ENCODE measurements at places on chromosomes 11 and 22.

DNA sequence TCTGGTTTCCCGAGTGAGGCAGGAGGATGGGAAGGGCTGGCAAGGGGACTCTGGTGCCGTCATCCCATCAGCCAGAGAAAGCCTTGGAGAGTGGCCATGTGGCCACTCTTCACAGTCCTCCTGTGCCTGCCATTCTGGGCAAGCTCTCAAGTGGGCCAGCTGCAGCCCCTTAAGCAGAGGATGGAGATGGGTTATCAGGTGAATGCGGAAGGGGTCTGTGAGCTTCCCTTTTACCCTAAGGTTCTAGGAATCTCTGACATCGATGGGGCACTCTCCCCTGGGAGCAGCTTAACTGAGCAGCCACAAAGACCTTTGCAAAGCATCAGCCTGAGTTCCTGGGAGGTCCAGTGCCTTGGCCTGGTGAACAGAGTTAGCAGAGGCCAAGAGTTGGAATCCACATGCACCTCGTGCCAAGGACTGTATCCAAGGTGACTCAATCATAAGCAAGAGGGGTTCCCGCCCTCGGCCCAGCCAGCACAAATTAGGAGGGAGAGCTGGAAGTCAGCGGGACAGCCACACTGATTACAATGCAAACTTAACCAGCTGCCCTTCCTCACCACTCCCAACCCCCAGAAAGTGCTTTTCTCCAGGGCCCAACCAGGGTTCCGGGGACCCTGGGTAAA is 193.6 kb downstream of the BUD13 start:
- DNase-seq = no peak

DNA sequence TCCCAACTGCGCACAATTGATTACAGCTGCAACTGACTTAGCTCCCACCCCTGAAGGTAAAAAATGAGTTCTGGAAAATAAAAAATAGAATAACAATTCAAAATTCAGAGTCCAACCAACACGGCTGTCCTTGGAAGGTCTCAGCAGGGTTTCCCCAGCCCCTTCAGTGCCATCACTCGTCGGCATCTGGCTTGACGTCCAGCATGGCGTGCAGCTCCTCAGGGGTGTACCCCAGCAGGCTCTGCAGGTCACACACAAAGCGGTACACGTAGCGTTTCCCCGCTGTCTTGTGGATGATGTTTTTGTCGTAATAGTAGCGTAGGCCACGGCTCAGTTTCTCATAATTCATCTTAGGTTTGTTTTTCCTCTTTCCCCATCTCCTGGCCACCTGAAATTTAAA is 125.2 kb downstream of the ETS1 start:
- DNase-seq = no peak

DNA sequence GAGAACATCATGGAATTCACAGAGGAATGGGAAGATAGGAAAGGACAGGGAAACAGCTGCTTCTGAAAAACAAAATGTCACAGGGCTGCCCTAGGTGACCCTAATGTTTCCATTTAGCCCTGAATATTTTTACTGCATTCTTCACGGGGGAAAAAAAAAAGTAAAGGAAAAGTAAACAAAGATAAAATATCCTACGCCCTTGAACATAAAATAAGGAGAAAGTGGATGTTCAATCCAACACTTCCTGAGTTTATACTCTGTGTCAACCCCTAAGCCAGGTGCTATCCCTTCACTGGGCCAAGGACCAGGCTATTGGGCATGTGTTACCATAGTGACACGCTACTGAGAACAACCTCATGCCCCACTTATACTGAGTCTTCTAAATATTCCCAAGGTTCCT is 84.7 kb downstream of the FAM76B start:
- no peak for DNase-seq

DNA sequence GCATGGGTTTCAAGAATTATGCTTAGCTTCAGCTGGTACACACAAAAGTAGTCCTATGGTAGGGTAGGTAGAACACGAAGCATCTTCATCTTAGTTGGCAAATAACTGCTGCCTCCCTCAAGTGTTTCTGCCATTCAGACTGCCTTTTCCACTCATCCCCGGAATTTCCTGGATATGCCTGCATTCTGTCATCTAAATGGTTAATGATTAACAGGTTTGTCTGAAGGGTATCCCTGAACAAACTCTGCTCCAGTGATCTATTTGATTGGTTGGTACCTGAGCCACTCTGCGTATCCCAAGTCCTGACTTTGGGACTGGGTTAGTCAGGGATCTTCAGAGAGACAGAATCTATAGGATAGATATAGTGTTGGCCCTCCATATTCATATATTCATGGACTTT is 272.3 kb upstream of the RAG2 start:
- no peak for DNase-seq

- DNase-seq = no peak
Measured at GRCh38 chr11:85718991-85719807, 33.2 kb upstream of the CCDC89 start.

- DNase-seq = no peak
Measured at GRCh38 chr22:49659924-49660315, 167.8 kb downstream of the BRD1 start.

DNA sequence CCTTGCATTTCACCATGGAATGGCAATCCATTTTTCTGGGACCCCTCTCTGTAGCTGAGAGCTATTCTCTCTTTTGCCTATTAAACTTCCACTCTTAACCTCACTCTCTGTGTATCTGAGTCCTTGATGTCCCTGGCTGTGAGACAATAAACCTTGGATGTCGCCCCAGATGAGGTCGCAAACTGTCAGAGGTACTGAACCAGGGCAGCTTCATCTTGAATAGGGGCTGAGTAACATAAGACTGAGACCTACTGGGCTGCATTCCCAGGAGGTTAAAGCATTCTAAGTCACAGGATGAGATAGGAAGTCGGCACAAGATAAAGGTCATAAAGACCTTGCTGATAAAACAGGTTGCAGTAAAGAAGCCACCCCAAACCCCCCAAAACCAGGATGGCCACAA is 68.0 kb downstream of the RSF1 start:
- no peak for DNase-seq

GRCh38 chr22:36277482-36278291 is 24.8 kb downstream of the APOL1 start:
- peak; percentile 30 for DNase-seq

GRCh38 chr11:39690856-39691255 is 1768.6 kb downstream of the LRRC4C start:
- no peak for DNase-seq

GRCh38 chr11:12783765-12784164 is 109.5 kb downstream of the TEAD1 start:
- no peak for DNase-seq

DNA sequence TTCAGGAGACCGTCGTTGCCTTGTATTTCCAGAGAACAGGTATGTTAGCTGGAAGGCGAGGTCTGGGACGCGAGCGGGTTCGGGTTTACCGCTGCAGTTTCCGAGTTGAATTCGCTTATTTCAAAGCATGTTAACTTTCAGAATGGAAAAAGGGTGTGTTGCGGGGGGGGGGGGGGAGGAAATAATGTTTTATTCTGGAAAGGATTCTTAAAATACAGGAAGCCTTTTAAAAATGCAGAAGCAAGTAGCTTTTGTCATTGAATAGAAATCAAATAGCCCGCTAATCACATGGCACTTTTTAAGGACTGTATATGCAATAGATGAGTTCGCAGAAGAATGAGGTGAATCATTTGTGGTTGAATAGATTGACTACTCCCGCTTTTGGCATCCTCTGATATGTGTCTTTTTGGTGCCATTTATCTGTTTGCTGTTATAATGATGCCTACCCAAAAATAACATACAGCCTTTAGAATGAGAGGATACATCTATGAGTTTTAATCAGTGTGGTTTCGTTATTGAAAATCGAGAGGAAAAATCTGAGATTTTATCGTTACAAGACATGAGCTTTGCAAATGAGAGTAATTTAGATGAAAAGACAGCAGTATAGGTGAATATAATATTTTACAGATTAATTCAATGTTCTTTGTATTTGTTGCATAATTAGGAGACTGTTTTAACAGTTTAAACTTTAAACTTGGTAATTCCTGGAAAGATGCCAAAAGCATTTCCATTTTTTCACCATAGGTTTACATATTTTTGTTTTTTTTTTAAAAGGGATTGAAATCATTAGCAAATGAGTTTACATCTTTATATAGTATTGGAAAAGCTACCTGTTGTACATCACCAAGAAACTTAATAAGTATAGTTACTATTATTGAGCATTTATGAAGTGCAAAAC is 1.7 kb downstream of the PDE3B start:
- DNase-seq = no peak

- DNase-seq = no peak
Measured at GRCh38 chr22:33470456-33470855, 412.3 kb upstream of the SYN3 start.

DNA sequence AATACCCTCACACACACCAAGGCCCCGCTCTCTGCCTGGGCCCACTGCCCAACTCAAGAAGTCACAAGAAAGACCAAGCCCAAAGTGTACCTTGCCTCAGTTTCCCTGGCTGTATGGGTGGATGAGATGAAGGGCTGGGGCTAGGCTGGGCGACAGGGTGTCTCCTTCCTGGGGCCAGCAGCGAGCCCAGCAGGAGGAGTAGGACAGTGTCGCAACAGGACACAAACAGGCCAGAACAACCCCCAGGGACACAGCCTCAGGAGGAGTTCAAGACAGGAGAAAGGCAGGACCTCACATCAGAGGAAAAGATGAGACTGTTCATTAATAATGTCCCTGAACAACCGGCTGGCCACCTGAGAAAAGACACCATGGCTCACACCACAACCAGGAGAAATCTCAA is 13.3 kb downstream of the CSNK1E start:
- no peak for DNase-seq

DNA sequence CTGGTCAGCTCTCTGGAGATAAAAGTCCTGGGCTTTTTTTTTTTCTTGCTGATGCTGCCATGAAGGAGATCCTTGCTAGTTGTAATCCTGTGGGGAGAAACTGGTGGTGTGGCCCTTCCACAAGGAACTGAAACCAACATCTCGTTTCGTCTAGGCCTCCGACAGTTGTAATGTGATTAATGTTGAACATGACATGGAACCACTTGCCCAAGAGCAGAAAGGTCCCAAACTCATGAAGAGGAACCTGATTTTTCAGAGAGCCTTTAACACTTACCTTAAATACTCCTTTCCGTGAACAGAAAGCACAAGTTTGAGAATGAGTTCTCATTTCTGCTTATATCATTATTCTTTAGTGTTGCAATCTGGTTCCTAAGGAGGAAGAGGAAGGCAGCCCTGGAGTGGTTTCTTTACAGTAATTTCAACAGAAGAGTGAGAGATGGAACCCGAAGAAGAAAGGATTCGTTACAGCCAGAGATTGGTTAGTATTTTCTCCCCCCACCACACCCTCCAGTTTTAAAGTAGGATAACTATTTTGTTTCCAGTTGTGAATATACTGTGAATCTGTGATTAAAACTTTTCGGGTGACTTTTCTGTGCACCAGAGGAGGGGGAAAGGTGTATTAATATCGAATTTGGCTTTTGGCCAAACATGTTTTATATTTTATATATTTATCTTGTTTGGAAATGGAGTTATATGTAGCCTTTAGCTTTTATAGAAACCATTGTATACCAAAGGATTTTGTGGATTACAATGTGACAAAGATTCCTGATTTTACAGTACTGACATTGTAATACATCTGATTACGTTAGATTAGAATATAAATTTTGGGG is 2.0 kb downstream of the KDM2A start:
- DNase-seq = no peak

DNA sequence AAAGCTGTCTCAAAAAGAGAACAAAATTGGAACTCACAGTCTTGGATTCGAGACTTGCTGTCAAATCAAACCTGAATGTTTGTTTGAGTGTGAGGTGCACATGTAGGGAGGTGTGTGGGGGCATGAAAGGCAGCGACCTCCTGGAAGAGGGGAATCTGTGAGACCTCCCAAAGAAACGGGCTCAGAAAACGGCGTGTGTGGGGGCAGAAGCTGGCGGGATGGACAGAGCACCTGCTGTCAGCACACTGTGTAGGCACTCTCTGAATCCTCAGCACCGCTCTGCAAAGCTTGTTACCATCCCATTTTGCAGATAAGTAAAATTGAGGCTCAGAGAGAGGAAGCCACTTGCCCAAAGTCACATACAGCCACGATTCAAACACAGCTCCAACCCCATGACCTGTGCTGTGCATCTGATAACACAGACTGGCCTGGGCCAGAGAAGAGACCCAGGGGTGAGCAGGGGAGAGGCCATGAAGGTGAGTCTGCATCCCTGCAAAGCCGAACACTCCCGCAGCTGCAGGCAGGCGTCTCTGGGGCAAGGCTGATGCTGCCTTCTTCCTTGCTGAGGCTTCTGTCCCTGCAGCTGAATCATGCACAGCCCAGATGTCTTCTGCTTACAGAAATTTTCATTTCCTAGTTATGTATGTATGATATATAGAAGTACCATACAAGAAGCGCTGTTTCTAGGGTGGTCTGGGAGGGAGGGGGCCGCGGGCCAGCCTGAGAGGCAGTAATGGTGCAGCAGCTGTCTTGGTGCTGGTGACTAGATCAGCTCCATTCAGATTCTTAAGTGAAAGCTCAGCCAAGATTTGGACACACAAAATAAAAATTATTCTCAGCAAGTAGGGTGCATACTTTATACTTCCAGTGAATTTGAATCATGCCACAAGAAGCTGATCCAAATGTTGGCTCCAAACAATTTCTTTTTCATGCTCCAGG is 67.3 kb upstream of the SHISAL1 start:
- no peak for DNase-seq

GRCh38 chr11:100800202-100800601 is 113.1 kb downstream of the ARHGAP42 start:
- no peak for DNase-seq

DNA sequence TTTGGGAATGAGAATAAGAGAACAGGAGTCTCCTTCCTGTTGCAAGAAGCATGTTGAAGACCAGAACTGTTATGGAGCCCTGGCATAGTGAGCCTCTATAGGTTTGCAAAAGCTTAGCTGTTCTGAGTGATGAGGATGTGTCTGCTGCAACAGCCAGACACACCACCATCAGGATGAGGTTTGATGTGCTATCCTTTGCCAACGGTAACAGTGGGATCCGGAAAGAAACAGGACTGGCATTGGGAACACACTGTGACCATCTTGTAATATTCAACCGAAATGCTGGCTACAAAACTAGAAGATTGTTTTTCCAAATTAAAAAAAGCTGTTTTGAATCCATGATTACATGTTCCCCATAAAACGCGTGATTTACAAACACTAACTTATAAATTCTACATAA is 117.0 kb downstream of the ME3 start:
- no peak for DNase-seq

DNA sequence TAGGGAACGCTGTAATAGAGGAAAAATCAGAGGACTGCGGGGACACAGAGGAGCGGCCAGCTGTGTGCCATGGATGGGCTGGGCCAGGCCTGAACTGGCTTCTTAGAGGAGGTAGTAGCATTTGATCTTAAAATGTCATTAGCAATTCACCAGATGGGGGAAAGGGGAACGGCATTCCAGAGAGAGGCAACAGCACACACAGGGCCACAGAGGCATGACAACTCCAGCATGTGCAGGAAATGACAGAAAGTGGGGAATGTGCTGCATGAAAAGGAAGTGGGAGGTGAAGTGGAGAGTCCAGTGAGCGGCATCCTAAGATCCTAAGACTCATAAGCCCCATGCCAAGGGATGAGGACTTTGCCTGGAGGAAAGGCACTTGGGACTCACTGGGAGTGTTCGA is 69.0 kb downstream of the UBASH3B start:
- DNase-seq = no peak

DNA sequence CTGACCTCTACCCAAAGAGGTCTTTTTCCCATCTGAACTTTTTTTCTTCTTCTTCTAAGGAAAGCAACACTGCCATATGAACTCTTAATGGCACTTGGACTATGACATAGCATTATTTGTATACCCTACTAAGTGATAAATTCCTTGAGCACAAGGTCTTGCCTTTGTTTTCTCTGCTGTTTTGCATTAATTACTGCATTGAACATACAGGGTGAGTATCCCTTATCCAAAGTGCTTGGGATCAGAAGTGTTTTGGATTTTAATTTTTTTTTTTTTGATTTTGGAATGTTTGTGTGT is 48.8 kb downstream of the BID start:
- DNase-seq = no peak

GRCh38 chr11:79937676-79938334 is 497.0 kb upstream of the TENM4 start:
- DNase-seq = no peak
